ENCODE measurements at places on chromosomes 6 and 20.

GRCh38 chr20:63285636-63286615 lies 7.1 kb upstream of the COL20A1 start:
- DNase-seq = no peak

GRCh38 chr6:106502559-106502958 lies 126.7 kb downstream of the RTN4IP1 start:
- DNase-seq = no peak

- DNase-seq = no peak
These were observed 117.7 kb downstream of the PLEKHG1 start for GRCh38 chr6:150717419-150717818.

DNA sequence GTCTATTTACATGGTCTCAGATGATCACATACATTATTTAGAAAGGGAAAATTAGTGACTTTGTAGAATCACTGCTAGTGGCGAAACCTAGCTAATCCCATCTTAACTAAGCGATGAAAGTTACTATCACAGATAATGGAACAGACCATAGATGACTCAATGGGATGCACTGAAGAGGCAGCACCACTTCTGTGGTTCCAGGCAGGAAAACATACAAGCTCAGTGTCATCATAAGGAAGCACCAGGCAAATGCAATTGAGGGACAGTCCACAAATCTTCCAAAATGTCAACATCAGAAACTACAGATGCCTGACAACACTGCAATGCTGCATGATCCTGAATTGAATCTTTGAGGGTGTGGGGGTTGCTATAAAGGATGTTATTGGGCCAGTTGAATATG lies 15.9 kb upstream of the SNAI1 start:
- DNase-seq = no peak

GRCh38 chr6:89350281-89350966 lies 2.1 kb downstream of the UBE2J1 start:
- no peak for DNase-seq

GRCh38 chr20:41476446-41476845 lies 109.8 kb upstream of the EMILIN3 start:
- no peak for DNase-seq

- DNase-seq = no peak
These were observed 862.8 kb upstream of the CITED2 start for GRCh38 chr6:140237251-140237650.

- no peak for DNase-seq
These were observed 17.9 kb downstream of the HLA-G start for GRCh38 chr6:29845405-29846006.

DNA sequence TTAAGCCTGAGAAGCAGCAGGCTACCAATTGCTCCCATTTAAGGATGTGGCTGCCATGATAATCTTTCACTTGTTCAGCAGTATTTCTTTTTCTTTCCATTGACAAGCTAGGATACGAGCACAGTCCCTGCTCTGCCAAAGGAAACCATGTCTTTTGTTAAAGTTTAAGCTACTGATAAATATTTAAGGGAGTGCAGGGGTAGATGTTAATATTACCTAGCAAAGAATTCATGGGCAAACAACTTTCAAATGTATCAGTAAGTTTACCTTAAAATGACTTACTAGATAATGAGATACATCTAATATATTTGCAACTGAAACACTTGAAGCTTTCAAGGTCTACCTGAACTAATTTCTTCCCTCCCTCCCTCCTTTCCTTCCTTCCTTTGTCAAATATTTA lies 77.3 kb downstream of the OPN5 start:
- DNase-seq = no peak

- DNase-seq = no peak
These were observed 36.9 kb downstream of the EYA4 start for GRCh38 chr6:133277900-133278545.

- no peak for DNase-seq
These were observed 57.1 kb downstream of the HNF4A start for GRCh38 chr20:44412402-44413144.

GRCh38 chr20:33261465-33261864 lies 21.5 kb upstream of the BPIFB1 start:
- no peak for DNase-seq

DNA sequence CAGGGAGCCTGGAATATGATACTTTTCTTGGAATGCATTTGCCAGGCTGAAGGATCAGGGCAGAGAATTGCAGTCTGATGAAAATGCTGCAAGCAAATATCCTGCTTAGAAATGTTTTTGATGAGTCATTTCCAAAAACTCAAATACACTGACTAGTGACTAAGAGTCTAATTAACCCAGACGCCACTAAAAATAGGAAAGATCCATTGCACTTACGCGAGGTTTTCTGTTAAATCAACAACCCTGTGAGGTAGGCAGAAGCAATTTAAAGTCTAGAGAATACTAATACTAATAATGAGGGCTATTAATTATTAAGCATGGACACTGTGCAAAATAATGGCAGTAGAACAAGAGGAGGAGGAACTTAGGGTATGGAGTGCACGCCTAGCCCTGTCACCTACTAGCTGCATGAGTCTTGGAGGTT lies 130.1 kb upstream of the DOK5 start:
- peak; percentile 77 for DNase-seq
